CD4-positive, alpha-beta T cell treated with Interleukin-4 for 4 hours (primary cell): ENCODE measurements at places on chromosomes 5 and 9.

DNA sequence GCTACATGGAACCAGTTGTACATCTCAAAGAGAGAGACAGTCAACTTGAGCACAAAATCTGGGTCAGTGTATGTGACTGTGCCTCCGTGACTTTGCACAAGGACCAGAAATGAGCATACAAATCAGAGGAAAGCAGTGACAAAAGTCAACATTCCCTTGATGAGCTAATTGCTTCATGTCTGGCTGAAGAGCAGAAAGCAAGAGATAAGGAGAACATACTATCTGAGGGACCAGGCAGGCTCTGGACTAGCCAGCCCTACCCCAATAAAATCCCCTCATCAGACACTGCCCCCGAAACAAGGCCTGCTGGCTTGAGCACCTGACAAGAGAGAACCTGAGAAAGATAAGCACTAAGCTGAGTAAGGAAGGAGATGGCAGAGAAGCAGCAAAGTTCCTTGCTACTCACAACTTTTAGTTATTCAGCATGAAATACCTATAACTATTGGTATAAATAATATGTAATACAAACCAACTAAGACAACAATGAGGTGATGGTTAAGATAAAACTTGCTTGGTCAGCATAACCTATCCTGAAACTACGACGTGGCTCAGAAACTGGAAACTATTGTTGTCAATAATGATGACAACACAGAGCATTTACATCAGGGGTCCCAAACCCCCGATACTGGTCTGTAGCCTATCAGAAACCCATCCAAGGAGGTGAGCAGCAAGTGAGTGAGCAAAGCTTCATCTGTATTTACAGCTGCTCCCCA is 9.5 kb downstream of the SIL1 start:
- DNase-seq, result no peak

DNA sequence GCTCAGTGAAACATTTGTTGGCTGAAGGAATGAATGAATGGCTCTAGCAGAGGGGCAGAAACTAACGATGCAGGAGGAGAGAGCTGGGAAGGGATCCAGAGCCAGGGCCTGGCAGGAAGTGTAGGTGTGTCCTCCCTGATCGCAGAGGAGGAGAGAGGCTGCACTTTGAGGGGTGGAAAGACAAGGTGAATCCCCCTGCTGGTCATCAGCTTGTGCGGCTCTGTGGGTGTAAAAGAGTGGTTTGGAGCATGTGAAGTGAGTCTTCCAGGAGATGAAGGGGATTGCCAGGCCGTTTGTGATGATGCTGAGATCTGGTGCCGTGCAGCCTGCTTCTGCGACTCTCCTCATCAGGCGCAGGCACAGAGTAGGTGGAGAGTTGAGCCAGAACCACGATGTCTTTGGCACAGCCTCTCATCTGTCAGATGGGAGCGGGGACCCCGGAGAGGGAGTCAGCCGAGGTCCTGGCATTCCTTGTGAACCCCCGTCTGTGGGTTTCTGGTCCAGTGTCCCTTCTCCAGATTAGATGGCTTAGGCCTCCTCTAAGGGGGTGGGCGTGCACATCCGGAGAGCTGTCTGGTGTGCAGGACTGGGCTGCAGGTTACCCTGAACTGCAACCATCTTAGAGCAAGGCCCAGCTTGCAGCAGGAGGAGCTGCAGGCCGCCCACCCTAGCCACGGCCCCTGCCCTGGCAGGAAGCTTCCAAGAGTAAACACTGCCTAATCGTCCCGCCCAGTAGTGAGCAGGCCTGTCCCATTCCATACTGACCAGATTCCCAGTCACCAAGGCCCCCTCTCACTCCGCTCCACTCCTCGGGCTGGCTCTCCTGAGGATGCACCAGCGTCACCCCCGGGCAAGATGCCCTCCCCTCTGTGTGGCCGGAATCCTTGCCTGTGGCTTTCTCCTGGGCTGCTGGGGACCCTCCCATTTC is at the start of gene ADAMTS13:
Gene ADAMTS13, plus strand, starts transcription at position 753 of the 928 bp plus-strand sequence. Its CDS starts 77 bp downstream, at position 830.
- peak; percentile 34 for DNase-seq

DNA sequence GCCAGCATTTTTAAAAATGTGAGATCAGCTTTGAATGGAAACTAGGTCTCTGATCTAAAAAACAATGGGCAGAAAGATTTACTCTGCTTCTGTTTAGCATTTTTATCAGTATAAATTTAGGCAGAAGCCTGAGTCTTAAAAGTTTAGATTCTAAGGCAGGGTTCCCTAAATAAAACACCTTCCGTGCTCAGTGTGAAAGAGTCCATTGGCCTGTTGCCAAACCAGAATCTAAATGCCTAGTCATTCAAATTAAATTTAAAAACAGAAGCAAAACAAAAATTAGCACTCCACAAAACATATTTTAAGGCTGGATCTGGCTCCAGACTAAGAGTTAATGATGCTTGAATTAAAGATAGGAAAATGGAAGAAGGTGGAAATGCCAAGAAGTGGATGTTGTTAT is 4.5 kb downstream of the TYRP1 start:
- DNase-seq, result no peak

- DNase-seq, result no peak
Observed at GRCh38 chr5:6634788-6635430, 1.7 kb downstream of the SRD5A1 start.

- DNase-seq, result no peak
Observed at GRCh38 chr5:128083811-128084227, 253 bp downstream of the SLC12A2 start.

DNA sequence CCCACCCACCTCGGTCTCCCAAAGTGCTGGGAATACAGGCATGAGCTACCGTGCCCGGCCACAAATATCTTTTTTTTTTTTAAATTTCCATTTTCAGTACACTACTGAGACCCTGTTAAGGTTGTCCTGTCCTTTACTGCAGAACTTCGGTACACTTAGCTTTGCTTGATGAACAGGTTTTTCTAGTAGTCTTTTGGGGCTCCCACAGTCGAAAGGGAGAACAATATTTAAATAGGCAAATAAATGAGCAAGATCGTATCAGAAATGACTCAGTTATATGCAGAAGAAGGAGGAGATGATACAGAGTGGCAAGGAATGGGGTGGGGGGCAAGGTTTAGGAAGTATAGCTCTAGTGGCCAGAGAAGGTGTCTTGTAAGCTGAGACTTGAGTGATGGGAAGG is 52.7 kb downstream of the MSX2 start:
- no peak for DNase-seq

DNA sequence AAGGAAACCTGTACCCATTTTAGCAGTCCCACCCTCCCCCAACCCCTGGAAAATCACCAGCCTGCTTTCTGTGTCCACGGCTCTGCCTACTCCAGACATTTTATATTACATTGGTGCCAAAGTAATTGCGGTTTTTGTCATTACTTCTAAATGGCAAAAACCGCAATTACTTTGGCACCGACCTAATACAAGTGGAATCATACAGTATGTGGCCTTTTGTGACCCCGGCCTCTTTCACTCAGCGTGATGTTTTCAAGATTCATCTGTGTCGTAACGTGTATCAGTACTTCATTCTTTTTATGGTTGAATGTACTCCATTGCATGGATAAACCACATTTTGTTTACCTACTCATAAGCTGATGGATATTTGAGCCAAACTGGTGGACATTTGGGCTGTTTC is 9.7 kb upstream of the ORM1 start:
- no peak for DNase-seq

DNA sequence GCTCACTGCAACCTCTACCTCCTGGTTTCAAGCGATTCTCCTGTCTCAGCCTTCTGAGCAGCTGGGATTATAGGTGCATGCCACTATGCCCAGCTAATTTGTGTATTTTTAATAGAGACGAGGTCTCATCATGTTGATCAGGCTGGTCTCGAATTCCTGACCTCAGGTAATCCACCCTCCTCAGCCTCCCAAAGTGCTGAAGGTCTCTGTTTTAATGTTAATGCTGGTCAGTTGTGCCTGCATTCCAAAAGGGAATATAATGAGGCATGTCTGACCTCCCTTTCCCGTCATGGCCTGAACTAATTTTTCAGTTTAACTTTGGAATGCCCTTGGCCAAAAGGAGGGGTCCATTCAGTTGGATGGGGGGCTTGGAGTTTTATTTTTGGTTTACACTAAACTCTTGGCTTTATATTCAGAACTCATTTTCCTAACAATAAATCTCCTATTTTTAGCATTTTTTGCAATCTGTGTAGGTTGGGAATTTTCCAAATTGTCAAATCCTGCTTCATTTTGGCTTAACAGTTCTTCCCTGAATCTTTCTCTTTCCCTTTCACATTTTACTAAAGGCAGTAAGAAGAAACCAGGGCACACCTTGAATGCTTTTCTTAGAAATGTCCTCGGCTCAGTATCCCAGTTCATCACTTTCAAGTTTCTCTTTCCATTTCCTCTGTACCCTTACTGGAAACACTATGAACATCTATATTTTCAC is 1175.5 kb downstream of the MAT2B start:
- DNase-seq, result no peak

DNA sequence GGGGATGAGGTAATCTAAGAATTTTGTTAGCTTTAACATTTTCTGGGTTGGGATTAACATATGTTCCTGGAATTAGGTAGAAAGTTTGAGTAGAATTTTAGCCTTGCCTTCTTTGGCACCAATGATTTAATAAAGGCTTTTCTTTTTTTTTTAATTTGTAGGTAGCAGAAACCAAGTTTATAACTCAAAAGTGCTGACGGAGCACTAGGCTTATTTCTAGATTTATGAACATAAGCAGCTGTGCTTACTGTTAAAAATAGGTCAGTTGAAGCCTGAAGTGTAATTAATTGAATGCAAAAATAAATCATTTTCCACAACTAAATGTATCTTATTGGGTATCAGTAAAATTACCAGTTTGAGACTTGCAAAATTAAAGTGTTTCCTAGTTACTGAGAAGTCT is 62.4 kb downstream of the TAF11L14 start:
- DNase-seq, result no peak

DNA sequence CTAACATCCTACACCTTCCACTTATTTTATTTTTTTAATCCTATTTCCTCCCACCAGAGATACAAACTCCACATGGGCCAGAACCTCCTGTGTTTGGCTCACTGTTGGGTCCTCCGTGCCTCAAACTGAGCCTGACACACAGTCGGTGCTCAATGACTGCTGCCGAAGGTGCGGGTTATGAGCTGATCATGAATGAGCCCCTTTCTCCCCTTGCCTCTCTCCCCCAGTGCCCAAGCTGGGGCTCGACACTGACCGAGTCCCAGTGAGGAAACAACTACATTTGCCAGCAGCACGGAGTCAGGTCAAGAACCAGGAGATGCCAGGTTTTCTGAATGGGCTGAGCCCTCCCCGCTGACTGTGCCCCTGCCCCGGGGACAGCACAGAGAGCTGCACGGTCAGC is 45.0 kb downstream of the SARDH start:
- DNase-seq, result no peak

DNA sequence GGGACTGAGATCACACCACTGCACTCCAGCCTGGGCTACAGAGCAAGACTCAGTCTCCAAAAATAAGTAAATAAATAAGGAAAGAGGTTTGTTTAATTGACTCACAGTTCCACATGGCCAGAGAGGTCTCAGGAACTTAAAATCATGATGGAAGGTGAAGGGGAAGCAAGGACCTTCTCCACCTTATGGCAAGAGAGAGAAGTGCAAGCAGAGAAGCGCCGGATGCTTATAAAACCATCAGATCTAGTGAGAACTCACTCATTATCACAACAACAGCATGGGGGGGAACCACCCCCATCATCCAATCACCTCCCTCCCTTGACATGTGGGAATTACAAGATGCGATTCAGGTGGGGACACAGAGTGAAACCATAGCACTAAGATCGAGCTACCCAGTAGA is 22.8 kb upstream of the RGMB start:
- DNase-seq, result no peak

GRCh38 chr5:72818866-72819534 is 2.5 kb downstream of the TNPO1 start:
- DNase-seq, result peak; percentile 53

DNA sequence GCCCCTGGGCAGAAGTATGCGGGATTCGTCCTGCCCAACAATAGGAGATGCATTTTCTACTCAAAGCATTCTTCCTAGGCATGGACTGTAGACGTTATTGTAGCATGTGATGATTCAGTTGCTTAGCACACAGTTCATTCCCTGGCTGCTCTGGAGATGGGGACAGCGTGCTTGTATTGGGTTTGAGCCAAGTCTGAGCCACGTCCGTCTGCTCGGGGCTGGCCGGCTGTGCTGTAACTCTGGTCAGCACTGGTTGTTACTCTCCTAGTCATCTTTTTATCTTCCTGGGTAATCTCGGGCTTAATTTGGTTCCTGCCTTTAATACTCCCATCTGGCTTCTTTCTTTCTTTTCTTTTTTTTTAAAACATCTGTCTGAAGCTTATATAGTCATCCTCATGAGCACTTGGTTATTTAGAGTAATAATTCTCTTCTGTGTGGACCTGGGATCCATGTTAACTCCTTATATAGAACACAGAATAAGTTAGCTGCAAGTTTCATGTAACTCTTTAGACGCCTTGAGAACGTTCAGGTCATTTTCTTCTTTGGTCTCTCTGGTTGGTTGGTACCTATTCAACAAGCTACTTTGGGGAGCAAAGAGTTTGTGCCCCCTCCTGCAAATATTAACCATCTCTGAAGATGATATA is 118.8 kb upstream of the RPS23 start:
- DNase-seq, result no peak

GRCh38 chr9:94823710-94824109 is 97.2 kb downstream of the AOPEP start:
- no peak for DNase-seq

GRCh38 chr5:17882760-17883488 is 248.7 kb downstream of the TAF11L14 start:
- no peak for DNase-seq

DNA sequence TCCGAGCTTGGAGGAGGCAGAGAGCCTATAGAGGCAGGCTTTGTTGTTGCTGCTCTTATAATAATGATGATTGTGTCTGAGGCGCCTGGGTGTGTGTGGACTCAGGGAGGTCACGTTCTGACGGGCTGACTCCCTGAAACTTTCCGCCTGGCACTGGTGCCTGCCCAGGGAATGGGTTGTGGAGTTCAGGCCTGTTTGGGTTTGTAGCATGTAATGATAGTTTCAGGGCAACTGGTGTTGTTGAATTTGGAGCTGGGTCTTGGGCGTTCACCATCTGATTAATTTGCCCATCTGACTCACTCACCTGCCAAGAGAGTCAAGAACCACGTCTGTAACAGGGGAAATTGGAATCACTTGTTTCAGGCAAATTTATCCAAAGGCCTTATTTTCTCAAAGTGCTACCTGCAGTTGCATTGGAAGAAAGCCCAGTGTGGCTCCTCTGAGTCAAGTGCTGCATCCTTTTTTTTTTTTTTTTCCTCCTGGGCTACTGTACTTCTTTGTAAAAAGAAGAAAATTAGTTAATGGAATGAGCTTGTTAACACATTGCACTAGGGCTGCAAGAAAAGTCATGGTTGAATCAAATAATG is 386.5 kb downstream of the GADD45G start:
- DNase-seq, result no peak

GRCh38 chr9:5326893-5327548 is 12.7 kb downstream of the RLN1 start:
- peak; percentile 71 for DNase-seq

- DNase-seq, result no peak
Observed at GRCh38 chr9:133978226-133978898, 13.8 kb downstream of the VAV2 start.

DNA sequence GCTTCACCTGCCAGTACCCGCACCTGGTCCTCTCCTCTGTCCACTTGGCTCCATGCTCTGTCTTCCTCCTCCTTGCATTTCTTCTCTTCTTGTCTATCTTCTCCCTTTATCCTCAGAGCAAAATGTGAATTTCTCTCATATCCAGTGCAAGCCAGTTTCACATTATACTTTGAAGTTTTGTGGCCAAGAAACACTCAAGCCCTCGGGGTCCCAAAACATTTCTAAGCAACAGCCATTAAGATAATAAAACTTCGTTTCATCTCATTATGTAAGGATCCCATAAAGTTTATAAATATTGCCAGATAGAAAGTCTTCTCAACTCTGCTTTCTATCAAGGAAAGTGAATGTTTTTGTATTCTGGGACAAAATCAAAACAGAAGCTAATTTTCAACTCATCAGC is 178.8 kb downstream of the SNX18 start:
- DNase-seq, result no peak

- DNase-seq, result no peak
Observed at GRCh38 chr5:75322066-75322465, 15.0 kb upstream of the HMGCR start.
